Ammon's horn (tissue), 1 donor: ENCODE measurements at places on chromosomes 5 and 9.

- DNase-seq = no peak
These were observed 6.1 kb downstream of the CA9 start for GRCh38 chr9:35679766-35680330.

- DNase-seq = no peak
These were observed 752.1 kb downstream of the DTWD2 start for GRCh38 chr5:118236108-118236849.

GRCh38 chr9:115593587-115594091 is 475.7 kb upstream of the TNC start:
- peak; percentile 50 for DNase-seq

- no peak for DNase-seq
These were observed 89.5 kb downstream of the TLE1 start for GRCh38 chr9:81599837-81600236.

- DNase-seq = no peak
These were observed 116.0 kb downstream of the SLC12A2 start for GRCh38 chr5:128199611-128200010.

DNA sequence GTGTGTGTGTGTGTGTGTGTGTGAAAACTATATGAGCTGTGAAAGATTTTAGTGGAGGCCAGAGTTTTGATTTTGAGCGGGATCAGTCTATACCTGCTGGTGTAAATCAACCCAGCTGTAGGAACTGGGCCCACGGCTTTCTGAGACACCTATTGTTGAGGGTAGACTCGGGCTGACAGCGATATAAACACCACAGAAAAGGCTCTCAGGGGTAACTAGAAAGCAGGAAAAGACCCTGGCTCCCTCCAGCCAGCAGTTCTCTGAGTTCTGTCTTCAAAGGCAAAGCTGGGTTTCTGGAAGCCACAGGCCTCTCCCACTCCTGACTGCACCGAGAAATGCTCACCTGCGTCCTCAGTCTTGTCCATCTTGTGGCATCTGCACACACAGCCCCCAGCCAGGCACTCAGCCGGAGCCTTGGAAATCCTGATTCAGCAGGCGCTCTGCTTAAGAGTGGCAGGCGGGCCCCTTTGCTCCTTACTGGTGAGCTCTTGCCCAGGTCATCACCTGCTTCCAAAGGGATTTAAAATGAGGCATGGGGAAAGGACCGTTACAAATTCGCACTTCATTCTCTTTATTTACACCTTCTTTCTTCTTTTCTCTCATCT is 223.3 kb downstream of the NDUFS4 start:
- no peak for DNase-seq

DNA sequence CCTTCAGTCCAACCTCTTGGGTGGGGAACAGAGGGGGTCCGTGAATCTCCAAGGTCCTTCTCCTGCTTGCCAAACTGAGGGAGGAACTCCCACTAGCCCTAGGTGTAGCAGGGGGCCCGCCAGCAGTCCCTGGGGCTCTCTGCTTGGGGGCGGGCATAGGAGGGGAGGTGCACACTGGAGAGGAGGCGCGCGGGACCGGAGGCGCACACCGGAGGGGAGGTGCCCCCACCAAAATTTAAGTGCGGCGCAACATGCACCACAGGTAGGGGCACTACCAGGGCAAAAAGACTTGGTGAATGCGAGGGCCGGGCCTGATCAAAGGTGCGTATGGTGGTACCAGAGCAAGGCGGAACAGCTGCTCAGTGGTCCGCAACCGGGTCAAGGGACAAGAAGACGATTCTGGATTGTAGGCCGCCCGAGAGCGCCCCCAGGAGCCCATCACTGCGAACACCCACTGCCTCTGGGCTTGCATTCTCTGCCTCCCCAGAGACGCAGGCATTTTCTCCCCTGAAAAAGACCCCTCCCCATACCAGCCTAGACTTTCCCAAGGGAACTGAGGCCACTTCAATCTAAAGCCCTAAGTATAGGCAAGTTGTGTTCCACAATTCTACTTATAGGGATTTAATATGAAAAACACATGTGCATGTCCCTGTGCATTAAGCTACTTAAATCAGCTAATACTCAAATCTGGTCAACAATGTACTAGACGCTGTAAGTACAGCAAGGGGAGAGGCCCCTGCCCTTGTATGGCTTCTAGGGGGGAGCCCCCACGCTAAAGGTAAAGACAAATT is 50.6 kb downstream of the TGFBI start:
- no peak for DNase-seq

DNA sequence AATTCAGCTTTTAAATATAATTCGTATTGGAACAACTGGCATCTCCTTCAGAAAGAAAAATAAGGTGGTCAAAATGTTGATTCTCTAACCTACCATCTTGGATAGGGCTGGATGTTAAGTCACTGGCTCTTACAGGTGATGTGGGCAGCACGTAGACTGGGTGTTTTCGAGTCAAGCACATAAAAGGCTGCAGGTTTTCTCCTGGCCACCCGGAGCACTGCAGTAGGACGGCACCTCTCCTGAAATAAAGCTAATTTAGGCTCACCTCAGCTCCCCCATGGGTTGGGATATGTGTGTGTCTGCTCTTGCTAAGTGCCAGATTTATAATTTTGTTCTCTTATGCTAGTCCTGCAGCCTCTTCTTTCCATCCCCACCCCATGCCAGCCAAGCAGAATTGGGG is 80.3 kb downstream of the IQGAP2 start:
- DNase-seq = no peak

GRCh38 chr5:61020415-61020814 is 75.4 kb downstream of the NDUFAF2 start:
- no peak for DNase-seq

DNA sequence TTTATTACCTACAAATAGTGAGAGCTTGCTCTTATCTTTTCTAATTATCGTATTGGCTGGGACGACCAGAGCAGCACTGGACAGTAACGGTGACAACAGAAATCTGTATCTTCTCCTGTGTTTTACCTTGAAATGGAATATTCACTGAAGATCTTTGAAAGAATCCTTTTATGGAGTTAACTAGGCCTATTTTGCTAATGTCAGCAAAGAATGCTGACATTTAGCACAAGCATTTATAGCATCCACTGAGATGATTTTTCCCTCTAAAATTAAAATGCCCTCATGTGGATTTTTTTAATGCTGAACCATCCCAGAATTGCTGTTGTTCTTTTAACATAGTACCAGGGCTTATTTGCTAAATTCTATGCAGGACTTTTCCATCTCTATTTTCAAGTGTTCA is 59.4 kb downstream of the ROR2 start:
- no peak for DNase-seq

DNA sequence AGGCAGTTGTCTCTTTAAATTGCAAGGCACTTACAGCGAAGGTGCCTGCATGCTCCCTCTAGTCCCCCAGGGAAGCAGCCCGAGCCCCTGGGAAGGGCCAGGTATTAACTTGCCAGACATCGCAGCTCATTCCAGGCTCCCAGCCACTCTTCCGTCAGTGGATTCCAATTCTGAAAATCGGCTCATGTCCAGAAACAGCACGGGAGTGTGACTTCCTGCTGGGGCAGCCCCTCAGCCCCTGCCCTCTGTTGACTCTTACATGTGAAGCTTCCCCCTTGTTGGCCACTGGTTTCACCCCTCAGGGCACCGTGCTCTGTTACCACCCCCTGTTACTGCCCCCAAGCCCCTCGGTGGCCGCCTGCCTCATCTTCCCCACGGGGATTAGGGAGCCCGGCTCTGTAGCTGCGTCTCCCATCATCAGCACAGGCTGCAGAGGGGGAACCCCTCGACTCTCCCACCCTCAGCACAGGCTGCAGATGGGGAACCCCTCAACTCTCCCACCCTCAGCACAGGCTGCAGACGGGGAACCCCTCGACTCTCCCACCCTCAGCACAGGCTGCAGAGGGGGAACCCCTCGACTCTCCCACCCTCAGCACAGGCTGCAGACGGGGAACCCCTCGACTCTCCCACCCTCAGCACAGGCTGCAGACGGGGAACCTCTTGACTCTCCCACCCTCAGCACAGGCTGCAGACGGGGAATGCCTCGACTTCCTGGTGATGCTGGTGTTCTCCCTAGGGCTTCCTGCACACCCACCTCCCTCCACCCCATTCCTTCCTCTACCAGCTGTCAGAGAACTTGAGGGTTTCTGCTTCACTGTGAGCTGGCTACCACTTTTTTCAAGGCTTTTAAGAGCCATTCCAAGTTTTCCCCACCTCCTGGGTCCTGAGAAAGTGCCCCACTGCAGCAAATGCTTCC is 11.1 kb upstream of the CACNA1B start:
- DNase-seq = no peak

DNA sequence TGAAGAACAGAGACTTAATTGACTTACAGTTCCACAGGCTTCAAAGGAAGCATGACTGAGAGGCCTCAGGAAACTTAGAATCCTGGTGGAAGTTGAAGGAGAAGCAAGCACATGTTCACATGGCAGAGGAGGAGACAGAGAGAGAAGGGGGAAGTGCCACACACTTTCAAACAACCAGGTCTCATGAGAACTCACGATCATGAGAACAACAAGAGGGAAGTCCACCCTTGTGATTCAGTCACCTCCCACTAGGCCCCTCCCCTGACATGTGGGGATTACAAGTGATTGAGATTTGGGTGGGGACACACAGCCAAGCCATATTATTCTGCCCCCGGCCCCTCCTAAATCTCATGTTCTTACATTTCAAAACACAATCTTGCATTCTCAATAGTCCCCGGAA is 19.5 kb downstream of the NR3C1 start:
- no peak for DNase-seq

- DNase-seq = no peak
These were observed 235.5 kb upstream of the TRIM32 start for GRCh38 chr9:116451500-116452115.

GRCh38 chr5:28355831-28356230 is 1317.4 kb upstream of the CDH9 start:
- no peak for DNase-seq

DNA sequence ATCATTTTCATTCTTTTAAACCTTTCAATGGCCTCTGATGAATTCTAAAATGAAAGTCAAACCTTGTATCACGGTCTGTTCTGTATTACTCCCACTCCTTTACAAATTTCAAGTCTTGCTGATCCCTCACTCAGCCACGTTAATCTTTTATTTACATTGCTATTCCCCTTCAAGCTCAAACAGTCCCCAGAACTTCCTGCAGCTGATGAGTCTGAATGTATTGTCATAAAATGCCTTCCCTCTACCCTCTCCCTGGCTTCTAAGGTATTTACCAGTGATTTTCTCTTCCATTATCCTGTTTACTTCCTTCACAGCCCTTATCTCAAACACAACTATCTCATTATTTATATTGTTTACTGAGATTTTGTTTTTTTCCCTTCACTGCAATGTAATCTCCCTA is 562.3 kb upstream of the C9orf72 start:
- no peak for DNase-seq

GRCh38 chr5:87210076-87210475 is 57.6 kb upstream of the RASA1 start:
- DNase-seq = no peak

DNA sequence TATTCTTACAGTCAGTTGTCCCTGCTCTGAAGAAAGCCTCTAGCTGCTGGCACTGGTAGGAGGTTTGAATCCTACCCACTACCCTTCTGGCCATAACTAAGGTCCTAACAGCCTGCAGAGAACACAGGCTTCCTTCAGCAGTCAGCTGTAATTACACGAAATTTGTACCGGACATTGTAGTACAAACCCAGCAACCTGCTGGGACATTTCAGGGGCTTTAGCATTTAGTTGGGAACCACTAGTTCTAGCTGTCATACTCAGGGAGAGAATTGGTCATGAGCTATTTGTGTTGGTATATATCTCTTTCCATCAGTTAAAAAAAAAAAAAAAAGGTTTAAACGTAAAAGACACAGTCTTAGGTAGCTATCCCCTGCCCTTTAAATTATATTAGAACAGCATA is 1070.2 kb upstream of the DMAC1 start:
- no peak for DNase-seq

- no peak for DNase-seq
These were observed 289.1 kb downstream of the ICE1 start for GRCh38 chr5:5711592-5711991.

- DNase-seq = no peak
These were observed 21.9 kb downstream of the F2R start for GRCh38 chr5:76737846-76738245.

GRCh38 chr5:53381-54174 is 38.4 kb upstream of the PLEKHG4B start:
- DNase-seq = no peak

DNA sequence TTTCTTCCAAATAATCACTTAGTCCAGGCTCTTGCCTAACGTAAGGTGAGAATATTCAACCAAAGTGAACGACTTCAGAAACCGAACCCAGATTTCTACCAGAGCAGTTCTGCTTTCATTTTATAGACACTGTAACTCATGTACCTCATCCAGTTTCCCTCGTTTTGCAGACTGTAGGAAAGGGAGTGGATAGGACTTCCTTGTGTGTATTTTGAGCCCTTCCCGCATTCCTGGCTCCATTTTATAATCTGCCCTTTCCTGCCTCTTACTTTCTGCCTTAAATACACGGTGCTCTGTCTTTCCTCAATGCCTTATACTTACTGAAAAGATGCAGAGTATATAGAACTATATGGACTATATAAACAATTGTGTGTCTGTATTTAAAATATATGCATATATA is 20.8 kb downstream of the MINAR2 start:
- no peak for DNase-seq

DNA sequence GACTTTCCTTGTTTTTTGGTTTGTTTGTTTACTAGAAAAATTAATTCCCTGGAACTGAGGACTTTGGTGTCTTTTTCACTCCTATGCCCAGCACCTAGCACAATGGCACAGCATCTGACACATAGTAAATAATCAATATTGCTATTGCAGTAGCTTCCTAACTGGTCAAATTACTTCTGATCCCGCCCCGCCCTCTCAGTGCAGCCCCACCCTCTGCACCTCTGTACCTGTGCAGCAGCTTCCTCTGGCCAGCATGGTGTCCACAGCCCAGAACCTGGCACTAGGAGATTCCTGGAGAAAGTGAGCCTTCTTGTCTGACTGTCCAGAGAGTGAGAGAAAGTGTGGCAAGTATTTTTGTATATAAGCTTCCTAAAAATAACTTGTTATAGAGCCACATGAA is 343.2 kb downstream of the ZNF608 start:
- no peak for DNase-seq

GRCh38 chr5:14040542-14040941 is 96.1 kb upstream of the DNAH5 start:
- DNase-seq = no peak

GRCh38 chr5:1488882-1489680 is 34.7 kb downstream of the LPCAT1 start:
- no peak for DNase-seq

- no peak for DNase-seq
These were observed 4.6 kb upstream of the FCN1 start for GRCh38 chr9:134922066-134922931.

GRCh38 chr9:105439428-105439827 is 8.4 kb upstream of the FSD1L start:
- DNase-seq = no peak

GRCh38 chr5:3348576-3349535 is 246.8 kb upstream of the IRX1 start:
- DNase-seq = no peak

DNA sequence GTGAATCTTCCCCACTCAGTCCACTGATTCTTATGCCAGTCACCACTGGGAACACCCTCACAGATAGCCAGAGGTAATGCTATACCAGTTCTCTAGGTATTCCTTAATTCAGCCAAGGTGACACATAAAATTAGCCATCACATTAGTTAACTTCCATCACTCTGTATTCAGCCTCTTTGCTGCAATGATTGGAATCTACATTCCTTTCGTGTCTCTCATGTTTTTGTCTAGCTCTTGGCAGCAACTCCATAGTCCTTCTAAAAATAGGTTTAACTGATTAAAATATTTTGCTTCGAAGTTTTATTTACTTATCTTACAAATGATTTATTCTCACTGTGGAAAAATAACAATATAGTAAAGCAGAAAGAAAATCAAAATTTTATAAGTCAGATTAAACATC is 19.6 kb upstream of the RNF20 start:
- no peak for DNase-seq

GRCh38 chr9:121199921-121200320 is 1.7 kb downstream of the RAB14 start:
- no peak for DNase-seq
